ENCODE measurements at places on chromosomes 1 and 21.
A peak's percentile ranks its signal among the peaks of the same experiment; 100 is the strongest.

- no peak for DNase-seq
These were observed 4.4 kb downstream of the DNAJC16 start for GRCh38 chr1:15531003-15531402.

- no peak for DNase-seq
These were observed 599.8 kb upstream of the CXADR start for GRCh38 chr21:16913010-16913409.

DNA sequence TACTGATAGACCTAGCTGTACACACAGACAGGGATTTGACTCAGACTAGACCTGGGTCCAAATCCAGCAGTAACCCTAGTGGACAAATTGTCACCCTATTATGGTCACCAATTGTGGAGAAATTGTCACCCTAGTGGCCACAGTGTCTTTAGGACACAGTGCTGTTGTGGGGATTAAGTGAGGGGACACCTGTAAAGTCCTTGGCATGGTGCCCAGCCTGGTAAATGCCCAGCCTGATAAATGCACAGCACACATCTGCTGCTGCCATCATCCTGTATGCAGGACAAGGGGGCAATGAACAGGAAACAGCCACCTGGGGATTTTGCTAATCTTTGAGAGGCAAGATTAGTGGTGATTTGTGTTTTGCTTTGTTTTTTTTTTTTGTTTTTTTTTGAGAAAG lies 2.3 kb downstream of the TMEM61 start:
- no peak for DNase-seq

- no peak for DNase-seq
These were observed 69.5 kb upstream of the HSD17B7 start for GRCh38 chr1:162720996-162721395.

DNA sequence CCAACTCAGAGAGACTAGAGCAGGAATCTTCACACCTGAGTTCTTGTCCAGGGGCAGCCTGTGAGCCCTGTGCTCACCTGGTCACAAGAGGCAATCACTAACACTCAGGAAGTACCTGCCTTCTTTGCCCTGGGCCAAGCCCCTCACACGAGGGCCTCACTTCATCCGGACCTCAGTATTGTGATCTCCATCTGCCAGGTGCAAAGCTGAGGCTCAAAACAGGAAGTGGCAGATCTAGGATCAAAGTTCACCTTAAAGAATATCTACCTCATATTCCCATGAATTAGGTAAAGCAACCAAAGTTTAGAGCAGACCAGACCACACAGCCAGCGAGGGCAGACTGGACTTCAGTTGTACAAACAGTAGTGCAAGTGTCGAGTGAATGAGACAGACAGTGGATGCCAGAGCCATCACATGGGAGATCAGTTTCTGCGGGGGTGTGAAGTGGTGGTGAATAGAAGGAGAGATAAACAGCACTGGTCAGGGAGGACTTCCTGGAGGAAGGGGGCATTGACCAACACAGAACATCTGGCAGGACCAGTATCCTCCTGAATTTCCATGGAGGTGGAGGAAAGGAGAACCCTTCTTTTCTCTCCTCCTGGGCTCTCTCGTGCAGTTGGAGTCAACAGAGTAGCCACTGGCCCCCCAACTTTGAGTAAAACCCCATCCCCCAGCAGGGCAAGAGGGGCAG lies 116.6 kb upstream of the ZBTB40 start:
- no peak for DNase-seq

DNA sequence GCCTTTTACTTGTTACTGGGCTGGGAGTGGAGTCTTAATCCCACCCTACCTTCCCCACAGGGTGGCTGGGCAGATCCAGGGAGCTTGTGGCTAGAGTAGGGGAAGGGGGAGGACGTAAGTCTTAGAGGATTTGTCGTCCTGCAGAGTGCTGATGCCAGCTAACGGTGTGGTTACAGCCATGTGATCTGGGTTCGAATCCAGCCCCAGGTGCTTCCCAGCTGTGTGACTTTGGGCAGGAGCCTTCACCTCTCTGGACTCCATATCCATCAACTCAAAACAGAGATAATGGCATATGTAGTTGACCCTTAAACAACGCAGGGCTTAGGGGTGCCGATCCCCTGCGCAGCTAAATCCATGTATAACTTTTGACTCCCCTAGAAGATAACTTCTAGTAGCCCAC lies 108.4 kb upstream of the TMEM51 start:
- no peak for DNase-seq

GRCh38 chr1:174995121-174995520 lies 4.6 kb upstream of the CACYBP start:
- DNase-seq, result no peak

- DNase-seq, result no peak
These were observed 25.4 kb downstream of the MAP10 start for GRCh38 chr1:232830661-232831060.

DNA sequence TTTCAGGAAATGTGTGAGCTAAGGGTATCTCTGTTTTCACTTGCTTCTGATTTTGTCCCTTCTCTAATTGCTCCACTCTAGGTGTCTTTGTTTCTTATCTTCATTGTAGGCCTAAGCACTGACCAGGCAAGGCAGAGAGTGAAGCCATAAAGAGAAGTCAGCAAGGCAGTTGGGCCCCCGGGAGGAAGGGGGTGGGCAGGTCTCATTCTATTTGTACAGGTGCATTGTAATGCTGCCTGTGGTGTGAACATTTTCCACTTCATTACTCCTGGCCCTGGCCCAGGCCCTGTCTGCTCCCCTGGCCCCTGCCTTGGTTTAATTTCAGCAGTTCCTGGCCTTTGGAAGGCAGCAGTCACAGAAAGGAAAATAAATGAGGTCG lies 86.4 kb upstream of the JUN start:
- no peak for DNase-seq

DNA sequence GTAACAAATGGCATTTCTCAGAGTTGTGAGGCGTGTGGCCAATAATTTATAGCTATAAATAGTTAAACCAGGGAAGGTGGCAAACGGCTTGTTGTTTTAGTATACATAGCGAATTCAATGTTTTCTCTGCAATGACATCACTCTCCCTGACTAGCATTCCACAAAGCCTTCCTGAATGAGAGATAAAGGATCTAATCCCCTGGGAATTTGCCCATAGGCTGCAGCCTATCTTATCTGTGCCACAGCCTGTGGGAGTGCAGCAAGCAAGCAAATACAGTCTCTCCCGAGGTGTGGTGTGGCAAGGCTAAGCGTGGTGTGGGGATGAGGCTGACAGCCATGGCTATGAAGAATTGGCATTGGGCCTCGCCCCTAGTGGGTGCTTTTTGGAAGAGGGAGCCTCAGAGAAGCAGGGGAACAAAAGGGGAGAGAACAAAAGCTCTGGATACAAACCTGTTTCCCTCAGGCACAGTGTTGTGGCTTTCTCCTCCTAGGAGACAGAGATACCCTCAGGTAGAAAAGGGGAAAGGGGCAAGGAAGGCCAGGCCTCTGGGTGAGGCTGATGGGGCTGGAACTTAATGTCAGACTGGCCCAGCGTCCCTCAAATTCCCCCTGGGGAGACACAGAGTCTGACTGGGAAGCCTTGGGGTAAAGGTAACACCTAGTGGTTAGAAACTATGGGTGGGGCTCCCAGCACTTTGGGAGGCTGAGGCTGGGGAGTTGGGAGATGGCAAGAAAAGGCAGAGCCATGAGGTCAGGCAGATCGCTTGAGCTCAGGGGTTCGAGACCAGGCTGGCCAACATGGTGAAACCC lies 8.9 kb downstream of the TAGLN2 start:
- peak; percentile 92 for DNase-seq

DNA sequence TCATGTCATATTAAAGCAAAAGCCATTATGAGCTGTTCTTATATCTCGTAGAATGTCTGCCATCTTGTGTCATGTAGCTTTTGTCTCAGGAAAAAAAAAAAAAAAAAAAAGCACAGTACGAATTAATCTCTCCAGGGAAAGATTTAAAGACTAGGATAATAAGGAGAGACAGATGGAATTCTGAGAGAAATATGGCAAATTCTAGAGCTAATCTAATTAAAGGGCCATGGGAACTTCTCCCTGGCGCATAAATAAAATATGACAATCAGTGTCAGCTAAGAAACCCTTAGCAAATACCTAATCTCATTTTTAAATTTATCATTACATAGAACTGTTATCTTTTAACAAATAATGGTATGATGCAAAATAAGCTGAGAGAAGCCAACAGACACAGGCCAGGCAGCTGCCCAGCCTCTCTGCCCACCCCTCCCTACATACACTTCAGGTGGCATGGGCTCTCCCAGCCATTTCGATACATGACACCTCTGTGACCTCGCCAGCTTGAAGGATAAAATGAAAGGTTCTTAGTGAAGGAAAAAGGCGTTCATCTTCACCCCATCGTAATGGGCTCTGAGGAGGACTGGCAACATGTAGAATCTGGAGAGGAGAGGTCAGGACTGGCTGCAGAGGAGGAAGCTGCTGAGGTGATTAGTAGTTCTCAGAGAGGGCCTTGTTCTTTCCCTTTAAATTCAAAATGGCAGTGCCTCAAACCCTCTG lies 39.8 kb downstream of the DISC1 start:
- DNase-seq, result no peak

- DNase-seq, result peak; percentile 17
These were observed 11.0 kb downstream of the COL6A1 start for GRCh38 chr21:45992301-45993209.

DNA sequence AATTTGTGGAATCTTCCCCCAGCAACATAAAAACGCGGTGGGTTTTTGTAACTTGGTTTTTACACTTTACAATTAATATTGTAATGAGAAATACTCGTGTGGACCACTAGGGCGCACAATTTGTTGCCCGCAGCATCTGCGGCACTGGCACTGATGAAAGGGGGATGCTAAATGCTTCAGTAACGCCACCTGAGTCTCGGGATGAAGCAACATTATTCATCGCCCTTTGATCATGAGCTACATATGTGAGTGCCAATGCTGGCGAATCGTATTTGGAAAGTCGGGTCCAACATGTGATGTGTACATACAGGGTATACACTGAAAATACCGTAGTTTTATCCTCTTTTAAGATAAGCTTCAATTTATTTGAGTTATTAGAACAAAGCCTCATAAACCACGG lies 34.2 kb upstream of the COX20 start:
- DNase-seq, result peak; percentile 67

- no peak for DNase-seq
These were observed 59.8 kb upstream of the CASZ1 start for GRCh38 chr1:10856176-10856683.

DNA sequence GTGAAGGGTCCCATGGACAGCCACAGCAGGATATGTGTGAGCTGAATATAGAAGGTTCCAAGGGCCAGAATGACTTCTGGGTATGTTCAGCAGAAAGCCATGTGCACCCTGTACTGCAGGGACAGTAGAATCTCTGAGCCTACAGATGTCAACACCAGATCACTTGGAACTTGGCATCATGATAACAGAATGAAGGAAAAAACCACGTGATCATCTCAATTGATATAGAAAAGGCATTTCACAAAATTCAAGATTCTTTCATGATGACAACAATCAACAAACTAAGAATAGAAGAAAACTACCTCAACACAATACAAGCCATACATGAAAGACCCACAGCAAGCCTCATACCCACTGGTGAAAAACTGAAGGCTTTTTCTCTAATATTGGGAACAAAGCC lies 885 bp upstream of the KRTAP12-2 start:
- DNase-seq, result no peak

GRCh38 chr1:33606272-33606671 lies 133.8 kb downstream of the ZSCAN20 start:
- no peak for DNase-seq
